ENCODE measurements at places on chromosomes 7 and 10.

DNA sequence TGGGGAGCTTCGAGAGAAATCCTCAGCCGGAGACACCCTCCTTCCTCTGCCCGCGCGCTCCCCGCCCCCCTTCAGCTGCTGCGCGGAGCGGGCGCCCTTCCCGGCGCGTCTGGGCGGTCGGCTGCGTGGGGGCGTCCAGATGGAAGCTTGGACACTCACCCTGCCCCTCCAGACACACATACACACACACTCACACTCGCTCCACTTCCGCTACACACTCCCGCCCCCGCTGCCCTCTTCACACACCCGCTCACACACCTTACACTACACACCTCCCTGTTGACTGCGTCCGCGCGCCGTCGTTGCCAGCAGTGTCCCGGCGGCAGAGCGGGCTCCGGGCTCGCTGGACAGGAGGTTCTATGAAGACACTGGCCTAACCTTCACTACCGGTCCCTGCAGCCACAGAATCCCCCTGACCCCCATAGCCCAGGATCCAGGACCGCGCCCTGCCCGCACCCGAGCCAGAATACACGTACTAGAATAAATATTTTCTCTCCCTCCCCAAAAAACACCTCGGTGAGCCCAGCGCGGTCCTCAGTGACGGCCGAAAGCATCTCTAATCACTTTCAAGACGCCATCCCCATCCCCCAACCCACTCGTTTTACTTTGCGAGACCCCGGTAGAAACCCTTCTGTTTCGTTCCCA lies 1.1 kb upstream of the EGR2 start:
- DNase-seq: peak; percentile 64

- no peak for DNase-seq
Observed at GRCh38 chr10:117549100-117549585, 6.6 kb downstream of the EMX2 start.

DNA sequence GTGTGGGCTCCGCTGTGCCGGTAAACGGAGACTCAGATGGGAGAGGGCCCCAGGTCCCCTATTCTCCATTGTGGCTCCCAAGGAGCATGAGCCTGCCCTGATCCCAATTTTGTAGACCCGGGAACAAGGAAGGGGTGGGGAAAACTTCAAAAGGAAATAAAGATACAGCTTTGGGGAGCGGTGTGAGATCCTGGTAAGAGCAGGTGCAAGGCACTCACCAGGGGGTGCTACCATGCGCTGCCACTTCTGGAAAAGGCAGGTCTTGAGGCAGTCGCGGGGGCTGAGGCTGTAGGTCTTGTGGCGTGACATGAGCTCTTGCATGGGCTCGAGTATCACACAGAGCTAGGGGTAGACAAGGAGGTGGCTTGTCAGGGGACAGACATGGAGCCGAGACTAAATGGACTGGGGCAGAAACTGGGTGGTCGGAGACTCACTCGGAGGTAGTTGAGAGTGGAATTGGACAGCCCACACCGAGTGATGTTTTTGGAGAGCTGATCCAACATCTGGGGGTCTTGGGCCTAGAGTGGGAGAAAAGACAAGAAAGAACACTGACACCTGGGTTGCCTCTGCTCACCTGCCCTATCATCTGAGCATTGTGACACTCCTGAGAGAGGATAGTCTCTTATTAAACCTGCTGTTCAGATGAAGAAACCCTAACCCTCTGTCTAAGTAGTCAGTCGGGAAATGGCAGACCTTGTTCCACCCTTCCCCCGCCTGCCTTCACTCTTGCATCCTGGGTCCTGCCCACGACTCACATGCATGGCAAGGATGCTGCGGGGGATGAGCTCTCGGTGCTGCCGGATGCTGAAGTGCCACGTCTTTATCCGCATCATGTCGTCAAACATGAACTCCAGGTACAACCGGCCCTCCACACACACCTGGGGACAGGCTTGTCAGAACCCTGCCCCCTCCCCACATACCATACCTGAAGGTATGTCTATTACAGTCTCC lies 10.7 kb downstream of the LDB1 start:
- no peak for DNase-seq

DNA sequence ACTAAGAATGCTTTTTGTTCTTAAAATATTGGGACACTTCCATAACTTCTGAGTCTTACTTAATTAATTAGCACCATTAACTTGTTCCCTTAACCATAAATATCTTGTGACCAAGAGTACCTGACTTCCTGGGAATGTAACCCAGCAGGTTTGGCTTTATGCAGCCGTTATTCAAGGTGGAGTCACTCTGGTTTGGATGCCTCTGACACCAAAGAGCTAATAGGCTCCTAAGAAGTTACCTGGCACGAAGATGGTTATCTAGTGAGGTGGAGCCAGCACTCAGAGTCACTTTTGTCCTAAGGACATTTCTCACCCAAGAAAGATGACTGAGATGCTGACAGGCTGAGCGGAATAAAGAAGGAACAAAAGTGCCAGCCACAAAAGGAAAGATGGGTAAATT lies 172.3 kb downstream of the C1GALT1 start:
- no peak for DNase-seq

- DNase-seq: no peak
Observed at GRCh38 chr10:103663236-103663635, 169.7 kb downstream of the NEURL1 start.

DNA sequence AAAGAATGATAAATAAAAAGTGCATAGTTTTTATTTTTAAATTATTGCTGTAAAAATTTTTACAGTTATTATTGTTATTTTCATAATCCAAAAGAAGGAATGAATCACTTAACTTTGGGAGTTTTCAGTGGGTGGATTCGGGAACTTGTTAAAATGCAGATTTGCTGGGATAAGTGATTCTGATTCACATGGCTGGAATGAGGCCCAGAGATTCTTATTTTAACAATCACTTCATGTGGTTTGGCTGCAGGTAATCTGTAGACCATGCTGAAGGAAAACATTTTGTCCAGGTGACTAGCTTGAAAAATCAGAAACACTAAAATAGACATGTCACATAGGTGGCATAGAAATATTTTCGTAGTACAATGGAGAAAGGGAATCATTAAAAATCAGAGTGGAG lies 13.9 kb downstream of the CROT start:
- DNase-seq: no peak

Measured in activated CD4-positive, CD25-positive, alpha-beta regulatory T cell treated with anti-CD3 and anti-CD28 coated beads, Interleukin-2, amount 50 U/mL, for 72 hours (primary cell).